SJCRH30 (cell line): ENCODE measurements at places on chromosomes 5 and 9.
A peak's percentile ranks its signal among the peaks of the same experiment; 100 is the strongest.

GRCh38 chr5:2310946-2311345, 428.2 kb upstream of the IRX4 start:
- no peak for DNase-seq

- DNase-seq = no peak
Measured at GRCh38 chr5:173680660-173681242, 64.3 kb upstream of the BOD1 start.

- no peak for DNase-seq
Measured at GRCh38 chr5:122757285-122757684, 17.6 kb upstream of the SNX2 start.

GRCh38 chr5:40841068-40841805, at the start of gene CARD6:
Gene CARD6, plus strand, starts transcription at chr5:40841367. Its CDS starts 16 bp downstream, at chr5:40841383.
- peak; percentile 59 for DNase-seq

GRCh38 chr9:81719972-81720371, 30.6 kb upstream of the TLE1 start:
- peak; percentile 73 for DNase-seq

DNA sequence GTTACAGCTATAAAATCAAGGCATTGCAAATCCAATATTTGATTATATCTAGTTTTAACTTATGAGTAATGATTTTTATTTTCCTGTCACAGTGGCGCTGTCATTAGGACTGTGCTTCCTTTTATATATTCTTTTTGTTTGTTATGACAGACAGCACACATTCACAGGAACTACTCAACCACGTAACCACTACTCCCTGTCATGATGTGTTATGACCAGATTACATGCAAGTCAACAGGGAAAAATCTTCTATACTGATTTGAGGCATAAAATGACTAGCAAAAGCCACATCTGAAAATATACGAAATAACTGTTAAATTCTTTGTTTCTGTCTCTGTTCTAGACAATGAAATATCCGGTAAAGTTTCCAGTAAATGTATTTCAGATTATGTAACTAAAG, 25.4 kb downstream of the SREK1 start:
- DNase-seq = no peak

DNA sequence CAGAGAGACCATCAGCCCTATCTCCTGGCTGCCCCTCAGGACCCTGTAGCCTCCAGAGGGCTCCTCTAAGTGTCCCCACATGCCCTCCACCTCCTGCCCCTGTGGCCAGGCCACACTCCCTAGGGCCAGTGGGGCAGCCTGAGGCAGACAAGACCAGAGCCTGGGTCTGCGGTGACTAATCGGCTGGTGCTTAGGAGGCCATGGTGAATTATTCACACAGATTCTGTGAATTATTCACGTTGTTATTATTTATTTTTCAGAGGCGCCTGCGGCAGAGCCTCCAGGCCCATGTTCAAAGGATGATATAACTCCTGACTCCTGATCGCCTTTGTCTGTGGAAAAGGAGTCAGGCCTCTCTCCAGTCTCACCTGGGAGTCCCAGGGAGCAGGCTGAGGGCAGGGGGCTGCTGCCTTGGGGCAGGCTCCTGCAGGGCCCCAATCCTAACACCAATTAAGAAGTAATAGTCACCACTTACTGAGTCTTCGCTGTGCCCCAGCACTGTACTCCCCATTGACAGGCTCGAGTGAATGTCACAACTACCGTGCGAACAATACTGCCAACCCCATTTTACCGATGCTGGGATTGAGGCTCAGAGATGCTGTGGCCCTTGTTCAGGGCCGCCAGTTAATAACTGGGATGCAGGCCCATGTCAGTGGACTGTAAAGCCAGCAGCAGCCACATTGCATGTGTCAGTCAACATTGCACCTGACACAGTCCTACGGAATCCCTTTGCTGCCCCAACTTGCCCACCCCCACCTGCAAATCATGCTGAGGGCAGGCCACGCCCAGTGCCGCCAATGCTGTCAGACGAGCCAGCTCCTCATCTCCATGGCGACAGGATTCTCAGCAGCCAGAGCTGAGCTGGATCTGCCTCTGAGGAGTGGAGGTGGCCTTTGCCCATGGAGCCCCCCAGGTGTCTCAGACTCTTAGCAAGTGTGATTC, 94.9 kb downstream of the PCDH1 start:
- DNase-seq = no peak

- DNase-seq = peak; percentile 81
Measured at GRCh38 chr9:37693260-37693659, 42.5 kb downstream of the FRMPD1 start.

DNA sequence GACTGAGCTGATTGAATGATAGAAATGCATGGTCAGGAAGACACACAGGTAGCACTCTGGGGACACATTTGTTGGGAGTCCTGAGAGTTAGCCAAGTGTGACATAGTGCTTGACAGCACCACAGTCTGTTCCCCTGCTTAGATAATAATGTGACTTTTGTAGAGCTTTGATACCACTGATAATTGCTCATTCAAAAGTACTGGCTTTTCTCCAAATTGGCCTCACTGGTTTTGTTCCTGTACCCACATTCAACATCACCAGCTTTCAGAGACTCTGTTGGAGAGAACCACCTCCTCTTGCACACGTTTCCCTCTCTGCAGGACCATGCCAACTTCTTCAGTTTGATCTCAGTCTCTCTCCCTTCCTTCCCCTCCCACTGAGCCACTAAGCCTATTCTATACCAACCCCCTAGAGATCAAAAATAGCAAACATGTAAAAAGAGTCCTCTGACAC, 52.5 kb upstream of the IL7R start:
- DNase-seq = no peak

DNA sequence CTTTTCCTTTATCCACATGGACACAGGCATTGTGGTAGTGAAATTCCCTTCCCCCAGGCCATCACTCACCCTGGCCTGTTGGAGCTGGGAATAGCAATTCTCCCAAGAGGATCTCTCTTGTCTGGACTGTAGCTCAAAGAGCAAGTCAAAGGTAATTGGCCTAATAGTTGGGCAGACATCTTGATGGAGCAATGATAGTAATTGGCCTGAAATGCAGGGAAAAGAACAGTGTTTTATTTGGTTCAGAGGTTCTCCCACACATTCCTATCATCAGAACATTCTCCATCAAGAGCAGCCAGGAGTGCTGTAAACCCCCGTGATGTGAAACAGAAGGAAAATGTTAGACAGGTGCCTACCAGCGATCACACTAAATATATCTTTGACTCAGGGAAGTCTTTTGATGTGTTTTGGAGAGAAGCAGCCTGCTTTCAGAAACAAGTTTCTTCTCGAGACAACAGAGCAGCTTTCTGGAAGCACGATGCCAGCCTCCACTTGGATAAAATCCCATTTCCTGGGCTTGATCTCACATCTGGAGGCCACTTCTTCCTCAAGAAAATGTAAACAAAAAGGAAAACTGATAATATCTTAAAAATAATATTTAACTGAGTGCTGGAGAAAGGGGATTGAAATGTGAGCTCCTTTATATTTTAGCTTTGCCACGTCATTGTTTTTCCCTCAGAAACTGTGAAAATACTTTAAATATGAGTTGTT, 198.1 kb upstream of the WWC1 start:
- no peak for DNase-seq

DNA sequence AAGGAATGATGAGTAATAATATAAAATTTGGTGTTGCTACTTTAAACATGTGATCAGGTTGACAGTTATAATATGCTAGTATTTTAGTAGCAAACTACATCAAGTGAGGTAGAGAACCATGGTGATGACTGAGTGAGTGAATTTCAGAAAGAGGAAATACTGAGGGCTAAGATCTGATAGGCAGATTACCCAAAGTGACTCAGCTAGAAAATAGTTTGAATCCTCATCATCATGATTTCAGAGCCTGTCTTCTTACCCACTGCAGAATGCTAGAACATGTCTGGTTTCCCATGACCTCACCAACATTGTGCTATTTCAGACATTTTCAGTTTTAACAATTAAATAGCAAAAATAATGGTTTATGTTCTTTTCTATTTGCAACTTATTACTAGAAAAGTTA, 602.1 kb downstream of the TAF11L14 start:
- no peak for DNase-seq

DNA sequence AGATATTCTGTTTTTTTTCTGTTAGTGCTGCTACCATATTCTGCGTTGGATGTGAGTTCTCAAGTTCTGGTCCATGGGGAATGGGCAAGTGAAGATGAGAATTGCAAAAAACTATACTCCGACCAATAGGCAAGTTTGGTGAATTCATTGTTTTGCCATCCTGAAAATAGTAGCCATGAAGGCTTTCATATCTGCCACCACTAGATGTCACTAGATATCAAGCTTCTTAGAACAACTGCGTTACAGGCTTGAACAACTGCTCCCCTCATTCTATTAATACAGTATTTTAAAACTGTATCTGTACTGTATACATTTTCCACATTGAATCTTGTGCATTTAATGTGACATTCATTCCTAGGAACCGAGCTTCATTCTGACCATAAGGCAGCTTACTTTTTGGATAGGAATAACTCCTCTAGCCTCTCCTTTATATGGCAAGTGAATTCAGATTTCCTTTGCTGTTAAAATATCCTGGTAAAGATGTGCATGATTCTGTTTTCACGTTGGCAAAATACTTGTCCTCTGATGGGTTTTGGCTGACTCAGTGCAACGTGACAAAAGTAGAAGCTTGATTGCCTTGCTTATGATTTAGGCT, 163.6 kb downstream of the SREK1 start:
- peak; percentile 16 for DNase-seq

- DNase-seq = peak; percentile 71
Measured at GRCh38 chr5:141734501-141735229, 52.6 kb upstream of the ARAP3 start.

- DNase-seq = peak; percentile 56
Measured at GRCh38 chr5:126808521-126808988, 31.6 kb downstream of the LMNB1 start.

GRCh38 chr5:124102486-124102885, 590.5 kb downstream of the CSNK1G3 start:
- DNase-seq = no peak

DNA sequence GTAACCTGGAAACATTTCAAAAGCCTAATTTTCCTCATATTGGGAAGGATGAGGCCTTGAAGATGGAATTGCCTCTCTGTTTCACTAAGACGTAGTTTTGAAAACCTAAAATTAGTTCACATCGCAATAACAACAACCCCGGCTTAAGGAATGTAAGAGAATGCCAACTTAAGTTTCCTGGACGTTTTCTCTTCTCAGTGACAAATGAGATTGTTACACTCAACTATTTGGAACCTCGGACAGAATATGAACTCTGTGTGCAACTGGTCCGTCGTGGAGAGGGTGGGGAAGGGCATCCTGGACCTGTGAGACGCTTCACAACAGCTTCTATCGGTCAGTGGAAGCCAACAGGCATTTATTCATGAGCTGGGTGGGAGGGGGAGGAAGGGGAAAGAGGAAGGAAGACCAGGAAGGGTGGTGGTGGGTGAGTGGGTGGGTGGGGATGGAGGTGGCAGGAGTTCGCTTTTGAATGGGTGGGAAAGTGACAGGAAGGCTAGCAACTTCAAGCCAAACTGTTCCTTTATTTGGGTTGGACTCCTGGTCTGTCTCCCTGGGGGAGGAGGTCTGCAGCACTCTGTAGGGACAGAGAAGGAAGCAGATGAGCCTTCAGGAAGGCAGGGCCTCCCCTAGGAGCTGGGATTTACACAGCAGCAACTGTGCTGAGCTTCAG, 83.4 kb downstream of the TEK start:
- no peak for DNase-seq

- no peak for DNase-seq
Measured at GRCh38 chr5:174503461-174504265, 220.7 kb upstream of the MSX2 start.

DNA sequence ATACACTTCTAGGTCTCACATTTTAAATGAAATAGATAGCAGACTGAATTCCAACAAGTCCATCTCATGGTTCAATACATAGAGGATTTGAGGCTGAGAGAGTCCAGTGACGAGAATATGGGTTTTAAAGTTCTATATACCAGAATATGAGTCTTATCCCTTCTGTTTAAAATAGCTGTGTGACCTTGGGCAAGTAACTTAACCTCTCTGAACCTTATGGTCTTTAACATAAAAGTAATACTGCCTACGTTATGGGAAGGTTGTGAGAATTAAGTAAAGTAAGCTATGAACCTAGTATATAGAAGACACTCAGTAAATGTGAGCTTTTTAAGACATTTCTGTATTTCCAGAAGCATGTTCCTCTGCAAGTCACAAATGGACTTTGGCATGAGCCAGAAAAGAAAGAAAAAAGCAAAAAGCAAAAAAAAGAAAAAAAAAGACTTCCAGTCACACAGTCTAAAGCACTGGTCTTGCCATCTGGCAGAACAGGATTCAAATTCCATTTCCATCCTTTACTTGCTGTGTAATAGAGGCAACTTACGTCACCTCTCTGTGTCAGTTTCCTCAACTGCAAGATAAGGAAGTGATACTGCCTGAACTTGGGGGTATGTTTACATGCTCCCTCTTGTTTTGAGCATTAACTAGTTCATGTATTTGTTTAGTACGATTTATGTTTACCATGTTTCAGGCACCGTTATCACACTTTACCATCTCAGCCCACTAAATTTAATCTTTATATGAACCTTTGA, 248.2 kb downstream of the TRIM32 start:
- no peak for DNase-seq

GRCh38 chr9:78238046-78239038, 2.5 kb downstream of the CEP78 start:
- DNase-seq = no peak

GRCh38 chr5:146965761-146966659, 87.5 kb upstream of the PPP2R2B start:
- peak; percentile 80 for DNase-seq

DNA sequence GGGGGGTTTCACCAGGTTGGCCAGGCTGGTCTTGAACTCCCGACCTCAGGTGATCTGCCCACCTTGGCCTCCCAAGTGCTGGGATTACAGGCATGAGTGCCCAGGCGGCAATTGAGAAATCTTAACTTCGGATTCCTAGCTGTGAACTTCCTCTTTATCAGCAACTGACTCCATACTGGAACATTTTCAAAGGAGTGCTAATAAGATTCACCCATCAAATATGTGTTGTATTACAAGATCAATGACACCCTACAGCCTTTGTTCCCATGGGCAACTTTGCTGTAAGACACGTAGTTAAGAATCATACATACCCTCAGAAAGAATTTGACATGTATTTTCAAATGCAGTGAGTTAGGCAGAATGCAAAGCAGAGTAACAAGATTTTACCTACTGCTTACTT, 23.1 kb upstream of the ACOT12 start:
- DNase-seq = no peak

DNA sequence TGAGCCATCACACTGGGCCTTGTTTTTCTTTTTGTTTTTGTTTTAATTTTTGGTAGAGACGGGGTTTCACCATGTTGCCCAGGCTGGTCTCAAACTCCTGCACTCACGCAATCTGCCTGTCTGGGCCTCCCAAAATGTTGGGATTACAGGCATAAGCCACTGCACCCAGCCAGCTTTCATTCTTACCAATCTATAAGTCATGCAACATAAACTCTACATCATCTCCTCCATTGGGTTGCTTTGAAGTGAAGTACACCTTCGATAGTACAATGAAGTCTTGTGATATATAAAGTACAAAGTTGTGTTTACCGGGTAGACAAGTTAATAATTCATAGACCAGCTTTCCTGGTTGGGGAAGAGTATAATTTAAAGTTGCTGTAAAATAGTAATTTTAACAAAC, 8.8 kb upstream of the CDK7 start:
- DNase-seq = no peak
